Colonic mucosa (tissue), 4 donors: ENCODE measurements at places on chromosomes 13 and 19. TPM values are rescaled to one million over a fixed set of nuclear protein-coding genes. Genes with fewer than 3 reads are reported as not detected.

- DNase-seq = no peak
Observed at GRCh38 chr13:97911311-97912138, 42.0 kb upstream of the IPO5 start.

DNA sequence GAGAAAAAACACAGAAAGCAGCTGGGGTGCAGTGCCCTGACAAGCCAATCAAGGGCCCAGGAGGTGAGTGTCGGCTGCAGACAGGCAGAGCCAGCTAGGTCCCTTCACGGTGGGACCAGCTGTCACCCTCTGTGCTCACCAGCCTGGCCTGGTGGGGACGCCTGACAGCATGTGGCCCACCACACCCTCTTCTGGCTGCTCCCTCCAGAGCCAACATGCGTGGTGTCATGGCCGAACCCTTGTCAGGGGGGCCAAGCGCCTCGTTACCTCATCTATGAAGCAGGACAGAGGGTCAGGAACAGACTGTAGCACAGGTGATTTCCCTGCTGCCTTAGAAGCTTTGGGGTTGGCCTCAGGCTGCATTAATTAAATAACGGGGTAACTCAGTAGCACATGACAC is 40.0 kb upstream of the ISYNA1 start:
- DNase-seq = no peak

- no peak for DNase-seq
Observed at GRCh38 chr19:38351865-38352395, 16.3 kb downstream of the CATSPERG start.

The ZNF723 gene
- total RNA-seq = not detected
